ENCODE measurements at places on chromosomes 7 and 10. TPM values are rescaled to one million over a fixed set of nuclear protein-coding genes. Genes with fewer than 3 reads are reported as not detected.

GRCh38 chr7:150973571-150974451, 4.3 kb downstream of the KCNH2 start:
- DNase-seq = no peak

CALHM3 gene
- total RNA-seq = not detected

CYP26C1 gene
- total RNA-seq = 0.23 TPM

HYAL4 gene
- total RNA-seq = not detected

DNA sequence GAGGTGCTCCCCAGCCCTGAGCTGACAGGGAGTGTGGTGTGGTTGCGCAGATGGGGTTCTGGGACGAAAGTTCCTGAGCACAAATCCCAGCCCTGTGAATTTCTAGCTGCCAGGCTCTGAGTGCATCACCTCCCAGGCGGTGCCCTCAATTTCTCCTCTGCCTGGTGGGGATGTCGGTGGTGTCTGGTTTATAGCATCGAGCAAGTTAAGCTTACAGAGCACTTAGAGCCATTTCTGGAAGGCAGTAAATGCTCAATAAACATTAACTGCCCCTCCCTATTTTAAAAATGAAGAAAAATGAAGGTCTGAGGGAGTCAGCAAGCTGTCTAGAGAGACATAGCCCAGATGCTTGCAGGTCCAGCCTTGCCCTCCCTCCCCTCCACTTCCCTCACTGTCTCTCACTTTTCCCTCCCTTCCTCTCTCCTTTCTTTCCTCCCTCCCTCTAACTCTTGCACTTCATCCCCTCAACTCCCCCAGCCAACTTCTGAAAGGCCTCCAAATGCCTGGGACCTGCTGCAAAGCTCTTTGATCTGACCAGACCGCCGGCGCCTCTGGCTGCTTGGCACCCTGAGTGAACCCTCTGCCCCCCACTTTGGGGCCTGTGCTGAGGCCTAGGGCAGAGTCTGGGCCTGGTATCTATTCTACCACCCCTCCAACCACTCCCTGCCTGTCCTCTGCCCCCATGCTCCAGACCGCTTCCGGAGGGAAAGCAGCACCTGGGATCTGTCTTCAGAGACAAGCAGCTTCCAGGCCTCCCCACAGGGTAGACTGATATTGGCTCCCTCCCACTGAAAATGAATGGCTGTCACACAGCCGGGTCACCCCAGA, 438.3 kb downstream of the RPS24 start:
- no peak for DNase-seq

ZNF117 gene
- total RNA-seq = 1.9 TPM

GRCh38 chr7:55150709-55151451, 132.1 kb downstream of the EGFR start:
- DNase-seq = no peak

GRCh38 chr7:143285470-143285778, 666 bp downstream of the TMEM139 start:
- DNase-seq = no peak

MYL10 gene
- total RNA-seq = not detected

DNA sequence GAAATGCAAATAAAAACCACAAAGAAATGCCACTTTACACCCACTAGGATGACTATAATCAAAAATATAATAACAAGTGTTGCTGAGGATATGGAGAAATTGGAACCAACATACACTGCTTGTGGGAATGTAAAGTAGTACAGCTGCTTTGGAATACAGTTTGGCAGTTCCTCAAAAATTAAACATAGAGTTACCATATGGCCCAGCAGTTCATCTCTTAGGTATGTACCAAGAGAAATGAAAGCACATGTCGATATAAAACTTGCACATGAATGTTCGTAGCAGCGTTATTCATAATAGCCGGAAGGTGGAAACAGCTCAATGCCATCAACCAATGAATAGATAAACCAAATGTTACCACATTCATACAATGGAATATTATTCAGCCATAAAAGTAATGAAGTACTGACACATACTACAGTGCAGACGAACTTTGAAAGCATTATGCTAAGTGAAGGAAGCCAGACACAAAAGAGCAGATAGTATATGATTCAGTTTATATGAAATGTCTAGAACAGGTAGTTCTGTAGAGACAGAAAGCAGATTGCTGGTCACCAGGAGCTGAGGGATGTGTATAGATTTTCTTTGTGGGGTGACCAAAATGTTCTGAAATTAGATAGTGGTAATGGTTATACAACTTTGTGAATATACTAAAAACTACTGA, 12.4 kb downstream of the BCAP29 start:
- no peak for DNase-seq

- no peak for DNase-seq
Measured at GRCh38 chr10:114613237-114613979, 44.7 kb downstream of the ABLIM1 start.

GRCh38 chr10:7662522-7662921, 4.2 kb downstream of the ITIH5 start:
- no peak for DNase-seq

All from NCI-H460 (cell line).